ENCODE measurements at places on chromosomes 6 and 20. TPM values are rescaled to one million over a fixed set of nuclear protein-coding genes. Genes with fewer than 3 reads are reported as not detected.

GRCh38 chr20:36607586-36608387, 2.2 kb downstream of the RAB5IF start:
- no peak for DNase-seq

DNA sequence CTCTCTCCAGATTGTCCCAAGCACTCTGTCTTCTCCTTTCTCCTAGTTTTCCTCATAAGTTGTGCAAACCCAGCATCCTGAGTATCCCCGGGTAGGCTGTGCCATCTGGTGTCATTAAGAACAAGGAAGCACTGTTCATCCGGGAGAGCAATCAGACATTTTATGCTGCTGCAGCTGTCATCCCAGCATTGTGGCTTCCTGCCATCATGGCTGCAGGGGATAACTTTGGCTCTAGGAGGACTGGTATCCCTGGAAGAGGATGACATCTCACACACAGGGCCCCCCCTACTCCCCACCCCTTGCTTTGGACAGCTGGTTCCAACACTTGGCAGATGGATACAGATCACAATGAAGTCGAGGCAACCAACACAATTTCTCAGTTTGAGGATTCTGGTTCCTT, 1195.1 kb upstream of the MAP3K7 start:
- no peak for DNase-seq

GRCh38 chr20:23435626-23436539, 3.6 kb upstream of the CSTL1 start:
- DNase-seq, result no peak

- peak; percentile 24 for DNase-seq
These were observed 111.8 kb downstream of the HAO1 start for GRCh38 chr20:7828437-7828836.

DNA sequence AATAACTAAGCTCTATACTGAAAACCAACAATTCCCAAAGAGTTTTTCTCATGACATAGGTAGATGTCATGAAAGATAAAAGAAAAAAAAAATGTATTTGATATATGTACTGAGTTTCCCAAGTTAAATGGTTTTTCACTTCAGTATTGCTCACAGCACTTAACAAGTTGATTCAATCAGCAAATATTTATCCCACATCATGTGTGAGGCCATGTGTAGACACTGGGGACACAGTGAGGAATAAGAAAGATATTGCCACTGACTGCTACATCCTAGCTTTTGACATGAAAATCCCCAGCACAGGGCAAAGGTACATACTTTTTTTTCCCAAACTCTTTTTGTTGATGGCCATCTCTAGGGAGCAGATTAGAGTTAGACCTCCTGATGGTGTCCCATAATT, 25.3 kb downstream of the SPTLC3 start:
- no peak for DNase-seq

Gene RIMS1
- total RNA-seq, result 3.9 TPM

GRCh38 chr6:29641430-29642148, 8.6 kb upstream of the GABBR1 start:
- DNase-seq, result no peak

DNA sequence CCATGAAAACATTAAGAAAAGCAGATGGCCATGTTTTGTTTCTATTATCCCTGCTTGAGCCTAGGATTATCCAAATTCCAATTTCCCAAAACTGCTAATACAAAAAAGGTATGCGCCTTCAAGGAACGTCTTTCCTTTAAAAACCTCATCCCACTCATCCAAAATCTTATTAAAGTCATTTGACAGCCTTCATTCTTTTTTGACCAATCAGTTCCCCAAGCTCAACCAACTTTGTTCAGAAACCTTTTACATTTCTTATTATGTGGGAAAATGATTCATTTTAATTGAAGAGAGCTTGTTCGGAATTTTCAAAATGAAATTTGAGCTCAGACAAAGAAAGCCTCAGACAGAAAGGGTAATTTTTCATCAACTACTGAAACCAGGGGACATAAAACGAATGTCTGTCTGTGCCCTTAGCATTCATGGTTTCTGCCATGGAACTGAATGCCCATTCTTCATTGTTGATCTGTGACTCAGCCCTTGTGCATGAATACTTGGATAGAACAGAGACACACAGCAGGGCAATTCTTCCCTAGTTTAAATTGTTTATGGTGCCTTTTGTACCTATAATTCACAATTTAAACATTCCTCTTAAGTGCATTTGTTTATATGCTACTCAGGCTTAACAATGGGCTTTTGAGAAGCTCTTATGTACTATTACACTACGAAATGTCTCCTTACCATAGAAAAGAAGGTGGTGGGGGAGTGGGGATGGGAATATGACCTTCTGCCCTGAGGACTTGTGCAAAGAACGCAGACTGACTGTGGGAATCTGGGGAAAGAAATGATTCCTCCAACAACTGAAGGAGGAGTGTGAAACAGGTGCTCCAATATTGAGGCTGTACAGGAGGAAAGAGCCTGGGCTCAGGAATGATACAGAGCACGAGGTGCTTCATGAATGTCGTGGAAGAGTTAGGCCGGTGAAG, 49.8 kb upstream of the ERVFRD-1 start:
- DNase-seq, result peak; percentile 73

DNA sequence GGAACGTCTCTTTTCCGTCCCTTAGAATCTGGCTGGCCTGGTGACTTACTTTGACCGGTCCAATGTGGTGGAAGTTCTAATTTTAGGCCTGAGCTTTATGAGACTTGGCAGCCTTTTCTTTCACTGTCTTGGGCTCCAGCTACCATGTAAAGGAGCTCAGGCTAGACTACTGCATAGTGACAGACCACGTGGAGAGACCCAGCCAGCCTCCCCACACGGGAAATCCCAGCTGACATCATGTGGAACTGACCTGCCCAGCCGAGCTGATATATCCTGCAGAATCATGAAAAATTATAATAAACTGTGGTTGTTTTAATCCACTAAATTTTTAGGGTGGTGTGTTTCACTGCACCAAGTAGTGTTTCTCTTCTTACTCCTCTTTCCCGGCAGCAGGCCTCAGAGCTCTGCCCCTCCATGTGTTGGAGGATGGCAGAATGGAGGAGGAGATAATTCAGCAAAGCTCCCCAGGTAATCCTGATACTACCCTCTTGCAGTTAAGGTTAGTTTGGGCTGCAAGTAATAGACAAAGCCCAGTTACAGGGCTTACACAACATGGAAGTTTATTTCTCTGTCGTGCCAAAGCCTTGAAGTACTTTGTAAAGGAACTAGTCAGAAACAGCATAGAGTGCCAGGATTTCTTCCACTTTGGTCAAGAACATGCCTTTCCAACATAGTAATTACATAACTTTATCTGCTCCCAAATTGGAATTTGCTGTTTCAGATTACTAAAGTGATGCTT, 87.5 kb downstream of the SH3BGRL2 start:
- DNase-seq, result peak; percentile 27

DNA sequence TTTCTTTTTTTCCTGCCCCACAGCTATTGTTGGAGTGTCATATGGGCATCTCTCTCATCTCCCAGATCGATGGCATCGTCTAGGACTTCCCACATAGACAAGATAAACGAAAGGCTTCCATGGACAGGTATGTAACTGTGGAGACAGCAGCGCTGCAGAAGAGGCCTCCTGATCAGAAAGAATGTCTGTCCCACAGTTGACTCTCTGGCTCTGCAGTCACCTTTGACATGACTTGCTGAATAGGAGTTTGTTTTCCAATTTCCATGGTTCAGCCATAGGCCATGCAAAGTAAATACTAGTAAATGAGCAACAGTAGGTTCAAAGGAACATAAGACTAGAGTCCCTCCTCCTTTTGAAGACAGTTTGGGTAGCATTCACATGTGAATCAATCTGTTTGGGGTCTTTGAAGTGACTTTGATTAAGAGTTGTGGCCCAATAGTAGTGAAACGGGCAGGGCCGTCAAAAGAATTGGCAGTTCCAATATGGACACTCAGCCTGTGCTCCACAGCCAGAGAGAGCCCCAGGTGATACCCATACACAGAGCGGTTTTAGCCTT, 134.7 kb upstream of the IFNGR1 start:
- DNase-seq, result no peak

GRCh38 chr20:60202046-60202445, 243.8 kb downstream of the CDH26 start:
- DNase-seq, result no peak

DNA sequence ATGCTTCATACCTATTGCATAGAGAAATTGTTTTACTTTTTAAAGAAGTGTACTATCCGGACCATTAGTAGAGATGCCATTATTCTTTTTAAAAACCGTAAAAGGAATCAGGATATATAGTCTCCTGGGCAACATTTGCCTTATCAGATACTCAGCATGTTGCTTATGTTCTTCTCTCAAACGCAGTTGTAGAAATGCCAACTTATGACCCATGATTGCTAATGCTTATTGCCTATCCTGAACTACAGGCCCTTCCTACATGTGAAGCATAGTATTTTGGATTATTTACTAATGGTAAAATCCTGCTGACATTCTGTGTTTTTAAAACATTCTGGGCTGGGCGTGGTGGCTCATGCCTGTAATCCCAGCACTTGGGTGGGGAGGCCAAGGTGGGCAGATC, 99.5 kb downstream of the FOXO3 start:
- DNase-seq, result no peak

Gene CTAGE9
- total RNA-seq, result not detected

DNA sequence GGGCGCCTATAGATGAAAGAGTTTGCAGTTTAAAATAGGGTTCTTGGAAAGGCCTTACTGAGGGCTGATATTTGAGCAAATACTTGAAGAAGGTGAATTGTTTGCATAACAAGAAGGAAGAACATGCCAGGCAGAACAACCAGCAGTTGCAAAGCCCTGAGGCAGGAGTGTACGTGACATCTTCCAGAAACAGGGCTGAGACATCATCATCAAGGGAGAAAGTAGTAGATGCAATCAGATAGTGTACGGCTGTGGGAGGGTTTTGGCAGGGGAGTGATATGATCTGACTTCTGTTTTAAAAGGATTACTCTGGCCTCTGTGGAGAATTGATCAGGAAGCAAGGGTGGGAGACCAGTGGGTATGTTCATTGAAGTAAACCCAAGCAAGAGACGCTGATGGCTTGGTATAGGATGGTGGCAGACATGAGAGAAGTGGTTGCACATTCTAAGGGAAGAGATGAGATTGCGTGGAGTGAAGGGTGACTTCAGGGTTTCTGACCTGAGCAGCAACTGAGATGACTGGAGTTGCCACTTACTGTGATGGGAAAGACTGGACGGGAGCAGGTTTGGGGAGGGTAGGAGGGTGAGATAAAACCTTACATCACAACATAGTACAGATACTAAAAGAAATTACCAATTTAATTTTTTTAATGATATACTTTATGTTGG, 28.8 kb downstream of the RIOK1 start:
- no peak for DNase-seq

Data from fibroblast of lung (primary cell).